Osteocyte (in vitro differentiated cells): ENCODE measurements at places on chromosomes 1 and 21.

- no peak overlapping the region for H3K27ac ChIP-seq
- no peak overlapping the region for H3K4me3 ChIP-seq
- no peaks in the 10 kb centered on the region for H3K27me3 ChIP-seq
Measured at GRCh38 chr1:113938192-113938591, 9.1 kb downstream of the HIPK1 start.

DNA sequence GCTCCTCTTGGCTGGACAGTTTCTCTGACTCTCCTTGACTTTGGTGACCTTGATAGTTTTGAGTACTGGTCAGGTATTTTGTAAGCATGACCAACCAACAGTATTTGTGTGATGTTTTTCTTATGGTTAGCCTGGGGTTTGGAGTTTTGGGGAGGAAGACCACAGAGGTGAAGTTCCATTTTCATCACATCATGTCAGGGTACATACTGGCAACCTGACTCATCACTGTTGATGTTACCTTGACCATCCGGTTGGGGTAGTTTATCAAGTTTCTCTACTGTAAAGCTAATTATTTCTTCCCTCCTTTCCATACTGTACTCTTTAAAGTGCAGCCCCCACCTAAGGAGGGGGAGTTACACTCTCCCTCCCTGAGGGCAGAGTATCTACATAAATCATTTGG lies 13.4 kb downstream of the OSCP1 start:
- peaks cover 3% of the 10 kb centered on the region for H3K4me1 ChIP-seq
- H3K36me3 ChIP-seq: peaks cover 2% of the 10 kb centered on the region
- no peak overlapping the region for H3K4me3 ChIP-seq

DNA sequence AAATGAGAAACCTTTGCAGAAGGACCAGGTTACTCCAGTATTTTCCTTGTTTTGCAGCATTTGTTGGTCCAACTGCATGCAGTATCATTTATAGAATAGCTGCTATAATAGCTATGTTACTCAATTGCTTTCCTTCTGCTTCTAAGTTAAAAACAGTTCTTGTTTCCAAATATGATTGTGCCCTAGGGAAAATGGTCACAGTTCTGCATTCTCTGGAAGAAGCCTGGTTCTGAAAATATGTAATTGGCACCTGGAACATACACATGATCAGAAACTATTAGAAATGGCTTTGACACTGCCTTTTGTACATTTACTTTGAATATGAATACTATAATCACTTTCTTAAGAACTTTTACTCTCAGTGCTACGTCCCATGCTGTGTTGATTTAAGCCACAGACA lies 33.6 kb downstream of the HENMT1 start:
- no peak overlapping the region for H3K27ac ChIP-seq
- no peak overlapping the region for H3K4me3 ChIP-seq
- H3K4me1 ChIP-seq: peaks cover 4% of the 10 kb centered on the region
- peaks cover 26% of the 10 kb centered on the region for H3K36me3 ChIP-seq
- no peak for DNase-seq

DNA sequence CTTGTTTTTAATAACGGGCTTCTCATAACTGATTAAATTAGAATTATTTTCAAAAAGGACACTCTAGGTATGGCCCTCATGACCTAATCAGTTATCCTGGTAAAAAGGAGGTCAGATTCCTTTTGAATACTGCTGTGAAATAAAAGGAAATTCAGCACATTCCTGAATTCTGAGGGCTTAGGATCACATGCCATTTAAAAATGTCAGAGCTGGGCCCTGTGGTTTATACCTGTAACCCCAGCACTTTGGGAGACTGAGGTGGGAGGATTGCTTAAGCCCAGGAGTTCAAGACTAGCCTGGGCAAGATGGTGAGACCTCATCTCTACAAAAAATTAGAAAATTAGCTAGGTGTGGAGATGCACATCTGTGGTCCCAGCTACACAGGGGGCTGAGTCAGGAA lies 18.0 kb upstream of the RABGGTB start:
- peaks cover 2% of the 10 kb centered on the region for H3K36me3 ChIP-seq
- no peak overlapping the region for H3K27ac ChIP-seq
- H3K27me3 ChIP-seq: no peaks in the 10 kb centered on the region

DNA sequence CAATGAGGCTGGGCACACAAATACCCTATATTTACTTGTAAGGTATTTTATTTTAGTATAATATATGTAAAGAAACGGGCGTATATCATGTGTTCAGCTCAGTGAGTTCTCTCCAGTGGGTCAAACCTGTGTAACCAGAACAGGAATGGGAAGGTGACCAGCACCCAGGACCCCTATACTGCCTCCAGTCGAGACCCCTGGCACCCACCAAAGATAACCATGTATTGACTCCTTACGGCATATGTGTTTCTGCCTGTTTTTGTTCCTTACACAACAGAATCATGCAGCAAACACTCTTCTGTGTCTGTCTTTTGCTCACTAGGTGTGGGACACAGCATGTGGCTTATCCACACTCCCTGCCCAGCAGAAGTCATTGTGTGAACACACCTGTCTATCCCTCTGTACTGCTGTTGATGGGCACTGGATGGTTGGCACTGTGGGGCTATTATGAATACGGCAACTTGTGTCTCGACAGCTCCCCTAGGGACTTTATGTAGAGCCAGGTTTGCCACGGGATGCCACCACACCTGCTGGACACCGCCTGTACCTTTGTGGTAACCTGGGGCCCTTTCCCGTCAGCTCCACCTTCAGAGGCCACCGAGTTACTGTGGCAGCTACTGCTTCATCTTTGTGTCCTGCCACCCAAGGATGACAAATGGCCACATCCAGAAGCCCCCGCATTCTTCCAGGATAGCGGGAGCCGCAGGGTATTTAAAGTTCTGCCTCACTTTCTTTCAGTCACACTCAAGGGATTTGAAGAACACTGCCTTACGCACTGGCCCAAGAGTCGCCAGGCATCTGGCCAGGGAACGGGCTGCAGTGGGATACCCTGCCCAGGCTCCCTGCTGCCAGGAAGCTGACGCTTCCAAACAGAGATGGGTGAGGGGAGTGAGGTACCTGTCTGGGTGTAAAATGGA lies 23.5 kb upstream of the C2CD2 start:
- no peak overlapping the region for H3K27ac ChIP-seq
- peaks cover under 1% of the 10 kb centered on the region for H3K27me3 ChIP-seq

GRCh38 chr1:112937495-112937894 lies 18.5 kb downstream of the SLC16A1 start:
- peak overlapping the region; percentile 3 for H3K4me3 ChIP-seq
- no peaks in the 10 kb centered on the region for H3K36me3 ChIP-seq
- DNase-seq: no peak
- H3K27me3 ChIP-seq: no peaks in the 10 kb centered on the region

DNA sequence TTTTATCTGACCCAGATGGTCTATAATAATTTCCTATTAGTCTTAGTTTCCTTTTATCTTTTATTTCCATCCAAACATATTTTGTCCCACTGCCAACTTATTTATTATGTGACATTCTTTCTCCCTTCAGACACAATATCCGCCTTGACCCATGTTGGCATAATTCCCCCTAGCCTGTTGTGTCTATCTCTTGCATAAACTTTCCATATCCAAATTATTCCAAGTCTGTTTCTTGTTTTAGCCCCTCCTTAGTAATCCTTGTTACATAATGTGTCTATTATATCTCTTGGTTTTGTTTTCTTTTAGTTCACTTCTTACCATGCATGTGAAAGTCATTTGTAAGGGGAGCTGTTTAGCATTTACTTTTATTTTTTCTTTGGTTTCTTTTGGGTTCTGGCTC lies 81.6 kb upstream of the CACHD1 start:
- no peaks in the 10 kb centered on the region for H3K4me1 ChIP-seq
- no peak overlapping the region for H3K27ac ChIP-seq
- DNase-seq: no peak
- H3K4me3 ChIP-seq: no peak overlapping the region

- H3K27me3 ChIP-seq: no peaks in the 10 kb centered on the region
- no peak overlapping the region for H3K4me3 ChIP-seq
- peaks cover 12% of the 10 kb centered on the region for H3K36me3 ChIP-seq
- H3K4me1 ChIP-seq: peaks cover 7% of the 10 kb centered on the region
- no peak overlapping the region for H3K27ac ChIP-seq
Measured at GRCh38 chr21:43957128-43957571, 55.0 kb upstream of the TRAPPC10 start.

- H3K27me3 ChIP-seq: no peaks in the 10 kb centered on the region
- DNase-seq: no peak
- H3K4me1 ChIP-seq: peaks cover 2% of the 10 kb centered on the region
- H3K27ac ChIP-seq: no peak overlapping the region
- H3K36me3 ChIP-seq: no peaks in the 10 kb centered on the region
- H3K4me3 ChIP-seq: no peak overlapping the region
Measured at GRCh38 chr1:183506561-183506960, 34.3 kb downstream of the SMG7 start.

DNA sequence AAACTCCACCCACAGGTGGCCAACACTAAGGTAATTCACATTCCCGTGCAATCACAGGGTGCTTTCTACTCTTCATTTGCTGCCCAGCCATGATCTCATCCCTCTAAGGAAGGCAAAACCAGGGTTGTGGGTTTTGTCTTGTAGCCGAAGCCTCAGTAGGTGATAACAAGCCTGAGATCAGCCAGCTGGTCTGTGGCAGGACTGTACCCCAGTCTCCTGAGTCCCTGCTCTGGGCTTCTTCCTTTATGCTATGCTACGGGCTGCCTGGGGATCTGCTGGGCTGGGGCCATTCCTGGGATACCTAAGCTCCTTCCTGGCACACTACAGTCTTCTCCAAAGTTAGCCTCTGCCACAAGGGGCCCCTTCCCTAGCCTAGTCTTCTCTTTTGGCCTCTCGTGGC lies 9.8 kb downstream of the PPFIA4 start:
- no peak overlapping the region for H3K4me3 ChIP-seq
- no peak for DNase-seq
- H3K27me3 ChIP-seq: peaks cover 18% of the 10 kb centered on the region
- H3K4me1 ChIP-seq: peaks cover 12% of the 10 kb centered on the region
- no peaks in the 10 kb centered on the region for H3K36me3 ChIP-seq
- H3K27ac ChIP-seq: no peak overlapping the region

DNA sequence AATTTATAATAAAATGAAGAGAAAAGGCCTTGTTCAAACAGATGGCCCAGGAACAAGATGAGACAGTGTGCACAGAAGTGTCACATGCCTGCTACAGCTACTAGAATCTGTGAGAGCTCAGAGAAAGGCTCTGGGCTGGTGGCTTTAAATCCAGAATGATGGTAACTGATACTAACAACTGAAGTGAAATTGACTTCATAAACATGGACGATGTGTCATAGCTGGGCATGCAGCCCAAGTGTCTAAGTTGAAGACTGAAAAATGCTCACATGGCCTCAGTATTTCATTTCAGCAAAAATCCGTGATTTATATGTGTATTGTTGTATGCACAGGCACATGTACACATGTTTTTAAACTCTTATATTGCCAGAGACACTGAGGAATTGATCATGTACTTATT lies 208.3 kb upstream of the RUNX1 start:
- H3K27ac ChIP-seq: peak overlapping the region; percentile 93
- peaks cover 4% of the 10 kb centered on the region for H3K36me3 ChIP-seq
- H3K27me3 ChIP-seq: no peaks in the 10 kb centered on the region
- peaks cover 48% of the 10 kb centered on the region for H3K4me1 ChIP-seq

GRCh38 chr1:173410794-173411236 lies 66.3 kb upstream of the PRDX6 start:
- no peak overlapping the region for H3K27ac ChIP-seq
- peaks cover 1% of the 10 kb centered on the region for H3K4me1 ChIP-seq
- no peaks in the 10 kb centered on the region for H3K27me3 ChIP-seq
- H3K4me3 ChIP-seq: no peak overlapping the region

- H3K27ac ChIP-seq: no peak overlapping the region
- peaks cover 44% of the 10 kb centered on the region for H3K4me1 ChIP-seq
- H3K27me3 ChIP-seq: no peaks in the 10 kb centered on the region
- no peak for DNase-seq
- no peak overlapping the region for H3K4me3 ChIP-seq
Measured at GRCh38 chr1:206467915-206468314, 2.4 kb upstream of the IKBKE start.

DNA sequence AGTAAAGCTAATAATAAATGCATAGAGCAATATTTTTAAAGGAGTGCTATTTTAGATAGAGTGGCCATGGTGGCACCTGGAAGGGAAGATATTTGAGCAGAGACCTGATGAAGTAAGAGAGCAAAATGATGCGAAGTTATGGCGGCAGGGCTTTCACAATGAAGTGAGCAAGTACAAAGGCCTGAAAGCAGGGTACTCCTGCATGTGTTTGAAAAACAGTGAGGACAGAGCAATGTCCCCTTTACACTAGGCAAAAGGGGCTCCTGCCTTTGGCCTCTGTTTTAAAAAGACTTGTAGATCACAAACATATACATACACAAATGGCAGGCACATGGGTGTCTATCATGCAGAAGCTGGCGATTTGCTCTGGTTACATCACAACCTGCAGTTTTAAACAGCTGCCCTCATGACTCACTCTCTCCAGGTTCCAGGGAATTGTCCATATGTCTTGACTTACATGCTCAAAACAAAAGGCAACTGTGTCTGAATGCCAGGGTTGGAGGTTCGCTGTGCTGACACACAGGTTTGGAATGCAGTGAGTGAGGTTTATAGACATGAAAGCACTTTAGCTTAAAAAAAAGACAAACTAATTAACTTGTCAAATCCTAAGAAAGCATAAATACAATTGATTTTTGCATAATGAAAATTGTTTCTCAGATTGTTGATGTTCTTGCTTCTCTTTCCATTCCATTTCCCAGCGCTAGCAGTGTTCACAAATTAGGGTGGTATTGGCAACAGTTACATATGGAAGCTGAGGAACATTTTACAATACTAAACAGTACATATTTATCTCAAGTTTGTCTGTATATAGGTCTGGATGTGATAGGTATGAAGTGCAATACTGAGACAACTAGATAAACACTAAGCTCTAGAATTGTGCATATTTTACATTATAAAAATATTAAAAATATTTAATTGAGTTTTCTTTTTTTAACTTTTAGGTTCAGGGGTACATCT lies 313.9 kb downstream of the BARHL2 start:
- H3K4me3 ChIP-seq: no peak overlapping the region
- H3K36me3 ChIP-seq: no peaks in the 10 kb centered on the region
- H3K4me1 ChIP-seq: no peaks in the 10 kb centered on the region
- H3K27me3 ChIP-seq: no peaks in the 10 kb centered on the region
- H3K27ac ChIP-seq: no peak overlapping the region
- no peak for DNase-seq

- no peaks in the 10 kb centered on the region for H3K27me3 ChIP-seq
- no peak for DNase-seq
- no peaks in the 10 kb centered on the region for H3K4me1 ChIP-seq
- peaks cover 6% of the 10 kb centered on the region for H3K36me3 ChIP-seq
Measured at GRCh38 chr21:43634618-43635017, 24.7 kb downstream of the HSF2BP start.

GRCh38 chr1:242449661-242450060 lies 74.8 kb downstream of the PLD5 start:
- no peak overlapping the region for H3K27ac ChIP-seq
- DNase-seq: no peak
- no peak overlapping the region for H3K4me3 ChIP-seq
- peaks cover 4% of the 10 kb centered on the region for H3K4me1 ChIP-seq
- no peaks in the 10 kb centered on the region for H3K27me3 ChIP-seq

GRCh38 chr1:59143811-59144210 lies 153.1 kb upstream of the FGGY start:
- H3K27me3 ChIP-seq: no peaks in the 10 kb centered on the region
- H3K27ac ChIP-seq: peak overlapping the region; percentile 77
- peaks cover 48% of the 10 kb centered on the region for H3K4me1 ChIP-seq

GRCh38 chr1:40389322-40389803 lies 15.8 kb downstream of the SMAP2 start:
- no peak overlapping the region for H3K27ac ChIP-seq
- peaks cover 26% of the 10 kb centered on the region for H3K4me1 ChIP-seq
- H3K27me3 ChIP-seq: no peaks in the 10 kb centered on the region
- H3K36me3 ChIP-seq: peaks cover 4% of the 10 kb centered on the region
- DNase-seq: no peak
